Osteocyte (in vitro differentiated cells): ENCODE measurements at places on chromosomes 3 and 15. TPM values are rescaled to one million over a fixed set of nuclear protein-coding genes. Genes with fewer than 3 reads are reported as not detected.
A peak's percentile ranks its signal among the peaks of the same experiment; 100 is the strongest.

GRCh38 chr3:42605546-42606173 is 5.2 kb downstream of the NKTR start:
- H3K4me1 ChIP-seq: peaks cover 43% of the 10 kb centered on the region
- H3K27me3 ChIP-seq: no peaks in the 10 kb centered on the region
- peaks cover 24% of the 10 kb centered on the region for H3K36me3 ChIP-seq
- H3K27ac ChIP-seq: no peak overlapping the region

DNA sequence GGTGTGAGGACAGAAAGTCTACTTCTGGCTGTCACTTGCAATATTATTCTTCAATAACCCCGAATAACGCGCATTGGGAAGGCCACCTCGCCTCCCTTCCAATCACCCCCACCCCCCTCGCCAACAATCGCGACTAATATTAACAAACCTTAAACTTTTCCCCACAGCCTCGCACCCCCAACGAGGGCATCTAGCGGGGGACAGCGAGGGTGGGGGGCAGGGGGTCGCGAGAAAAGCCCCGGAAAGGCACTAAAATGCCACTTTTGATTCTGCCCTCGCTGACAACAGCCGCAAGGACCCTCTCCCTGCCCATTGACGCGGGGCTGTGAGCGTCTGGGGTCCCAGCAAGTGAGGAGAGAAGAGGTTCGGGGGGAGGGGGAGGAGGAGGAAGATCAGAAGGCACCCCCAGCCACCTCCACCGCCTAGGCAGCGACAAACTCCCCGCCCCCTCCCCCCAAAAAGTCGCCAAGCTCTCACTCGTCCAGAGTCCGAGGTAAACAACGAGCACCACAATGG is 868 bp downstream of the SATB1 start:
- peaks cover 40% of the 10 kb centered on the region for H3K27me3 ChIP-seq
- H3K4me3 ChIP-seq: peak overlapping the region; percentile 86
- DNase-seq: no peak

GRCh38 chr3:115038817-115039216 is 108.3 kb downstream of the ZBTB20 start:
- no peak overlapping the region for H3K27ac ChIP-seq
- H3K4me3 ChIP-seq: no peak overlapping the region
- no peaks in the 10 kb centered on the region for H3K27me3 ChIP-seq
- H3K4me1 ChIP-seq: peaks cover 16% of the 10 kb centered on the region
- H3K36me3 ChIP-seq: peaks cover 4% of the 10 kb centered on the region

DNA sequence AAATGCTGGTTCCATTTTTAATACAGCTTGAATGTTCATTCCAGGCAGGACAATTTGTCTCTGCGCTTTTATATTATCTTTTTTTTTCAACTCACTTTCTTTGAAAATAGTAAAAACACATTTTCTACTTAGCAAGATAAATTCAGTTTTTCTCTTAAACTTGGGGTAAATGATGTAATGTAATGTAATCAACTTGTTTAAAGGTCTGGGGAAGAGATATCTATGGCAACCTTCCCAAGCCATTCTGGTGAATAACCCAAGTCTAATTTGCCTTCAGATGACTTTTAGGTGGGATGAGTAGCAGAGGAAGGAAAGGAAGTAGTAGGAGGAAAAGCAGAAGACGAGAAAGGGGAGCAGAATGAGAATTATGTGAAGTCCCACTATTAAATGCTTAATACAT is 335.1 kb downstream of the SV2B start:
- no peak overlapping the region for H3K27ac ChIP-seq
- DNase-seq: no peak
- no peaks in the 10 kb centered on the region for H3K27me3 ChIP-seq
- no peak overlapping the region for H3K4me3 ChIP-seq

GRCh38 chr15:45714590-45715488 is 80.0 kb downstream of the SQOR start:
- H3K4me3 ChIP-seq: no peak overlapping the region
- no peak for DNase-seq
- H3K36me3 ChIP-seq: no peaks in the 10 kb centered on the region
- peaks cover 4% of the 10 kb centered on the region for H3K4me1 ChIP-seq

DNA sequence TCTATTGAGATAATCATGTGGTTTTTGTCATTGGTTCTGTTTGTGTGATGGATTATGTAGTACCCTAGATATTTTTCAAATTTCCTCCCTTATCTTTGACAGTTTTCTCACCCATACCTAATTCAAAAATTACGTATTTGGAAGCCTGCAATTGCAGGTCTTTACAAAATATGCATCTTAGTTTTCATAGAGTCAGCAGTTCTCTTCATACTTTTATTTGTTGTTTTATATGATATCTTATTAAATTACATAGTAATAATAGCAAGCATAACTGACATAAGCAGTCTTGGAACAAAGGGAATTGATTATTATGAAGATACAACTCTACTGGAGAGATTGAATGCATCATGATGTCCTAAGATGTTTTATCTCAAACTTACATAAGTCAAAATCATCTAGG is 215.3 kb upstream of the CHRM5 start:
- peaks cover 41% of the 10 kb centered on the region for H3K27me3 ChIP-seq
- H3K4me3 ChIP-seq: no peak overlapping the region
- H3K36me3 ChIP-seq: no peaks in the 10 kb centered on the region
- no peak overlapping the region for H3K27ac ChIP-seq
- no peaks in the 10 kb centered on the region for H3K4me1 ChIP-seq
- DNase-seq: no peak

GRCh38 chr3:10322352-10322710 is 1.4 kb upstream of the SEC13 start:
- H3K4me3 ChIP-seq: no peak overlapping the region
- DNase-seq: no peak
- no peak overlapping the region for H3K27ac ChIP-seq
- H3K4me1 ChIP-seq: peaks cover 18% of the 10 kb centered on the region

DNA sequence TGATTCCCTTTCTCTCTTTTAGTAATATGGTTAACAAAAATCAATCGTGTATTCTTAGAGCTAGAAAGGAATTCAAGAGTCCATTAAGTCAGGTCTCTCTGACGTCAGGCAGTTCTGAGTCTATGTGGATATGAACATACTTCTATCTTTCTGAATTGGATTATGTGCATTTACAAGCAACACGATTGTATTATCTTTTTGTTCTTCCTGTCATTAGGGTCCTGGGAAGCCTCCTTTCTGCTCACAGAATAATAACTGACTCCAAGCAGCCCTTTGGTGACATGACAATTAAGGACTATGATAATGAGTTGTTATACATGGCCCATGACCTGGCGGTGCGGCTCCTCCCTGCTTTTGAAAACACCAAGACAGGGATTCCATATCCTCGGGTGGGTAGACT is 14.0 kb downstream of the EDEM1 start:
- peaks cover 26% of the 10 kb centered on the region for H3K4me1 ChIP-seq
- no peak overlapping the region for H3K4me3 ChIP-seq
- DNase-seq: no peak
- no peaks in the 10 kb centered on the region for H3K27me3 ChIP-seq
- H3K36me3 ChIP-seq: peaks cover 58% of the 10 kb centered on the region

DNA sequence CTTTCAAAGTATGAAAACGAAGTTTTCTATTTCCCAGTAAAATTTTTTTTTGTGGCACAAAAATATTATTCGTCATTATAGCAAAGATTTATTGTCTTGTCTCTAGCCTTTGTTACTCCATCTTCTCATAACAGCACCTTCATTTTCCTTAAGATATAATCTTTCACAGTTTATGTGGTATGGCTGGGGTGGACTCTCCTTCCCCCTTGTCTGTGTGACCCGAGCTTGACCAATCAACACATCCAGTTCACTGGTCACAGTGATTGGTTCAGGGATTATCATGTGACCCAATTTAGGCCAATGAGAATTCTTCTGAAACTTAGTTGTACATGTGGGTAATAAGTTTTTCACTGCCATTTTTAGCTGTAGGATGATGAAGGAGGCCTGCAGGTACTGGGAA is 71.2 kb upstream of the DCBLD2 start:
- DNase-seq: no peak
- H3K4me3 ChIP-seq: no peak overlapping the region
- H3K4me1 ChIP-seq: peaks cover 48% of the 10 kb centered on the region
- H3K27me3 ChIP-seq: no peaks in the 10 kb centered on the region
- H3K36me3 ChIP-seq: peaks cover 3% of the 10 kb centered on the region

DNA sequence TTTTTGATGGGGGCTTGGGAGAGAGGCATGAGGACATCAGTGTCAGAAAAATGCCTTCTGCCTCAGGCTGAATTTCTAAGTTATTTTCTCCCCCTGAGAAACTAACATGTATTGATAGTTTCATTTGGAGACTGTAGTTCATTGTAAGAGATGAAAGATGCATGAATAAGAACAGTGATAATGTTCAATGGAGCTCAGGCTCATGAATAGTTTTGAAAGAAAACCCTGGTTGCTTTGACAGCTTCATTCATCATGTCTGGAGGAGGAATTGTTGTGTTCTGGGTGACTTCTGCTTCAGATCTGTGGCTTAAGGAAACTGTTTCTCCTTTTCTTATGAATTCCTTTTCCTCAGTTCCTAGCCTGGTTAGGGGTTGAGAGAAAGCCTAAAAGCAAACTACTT is 204.0 kb upstream of the LRRC3B start:
- no peaks in the 10 kb centered on the region for H3K36me3 ChIP-seq
- peaks cover 4% of the 10 kb centered on the region for H3K27me3 ChIP-seq
- no peak overlapping the region for H3K4me3 ChIP-seq
- H3K27ac ChIP-seq: no peak overlapping the region
- no peaks in the 10 kb centered on the region for H3K4me1 ChIP-seq

DNA sequence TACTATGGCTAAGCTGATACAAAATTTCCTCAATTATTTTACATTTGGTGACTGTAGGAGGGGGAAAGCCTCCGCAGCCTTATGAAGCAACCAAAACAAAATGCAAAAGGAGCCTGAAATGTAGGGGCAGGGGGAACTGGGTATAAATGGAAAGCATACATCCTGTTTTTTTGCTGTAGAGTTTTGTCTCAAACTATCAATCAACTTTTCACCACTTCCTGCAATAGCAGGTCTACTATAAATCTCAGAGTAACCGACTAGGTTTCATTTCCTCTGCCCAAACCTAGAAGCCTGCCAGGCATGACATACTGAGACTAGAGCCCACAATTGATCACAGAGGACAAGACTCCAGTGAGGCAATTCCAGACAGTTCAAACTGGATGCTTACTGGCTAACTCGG is 91.3 kb downstream of the SHQ1 start:
- no peak overlapping the region for H3K27ac ChIP-seq
- no peak for DNase-seq
- H3K27me3 ChIP-seq: no peaks in the 10 kb centered on the region
- H3K36me3 ChIP-seq: peaks cover 7% of the 10 kb centered on the region
- no peak overlapping the region for H3K4me3 ChIP-seq

DNA sequence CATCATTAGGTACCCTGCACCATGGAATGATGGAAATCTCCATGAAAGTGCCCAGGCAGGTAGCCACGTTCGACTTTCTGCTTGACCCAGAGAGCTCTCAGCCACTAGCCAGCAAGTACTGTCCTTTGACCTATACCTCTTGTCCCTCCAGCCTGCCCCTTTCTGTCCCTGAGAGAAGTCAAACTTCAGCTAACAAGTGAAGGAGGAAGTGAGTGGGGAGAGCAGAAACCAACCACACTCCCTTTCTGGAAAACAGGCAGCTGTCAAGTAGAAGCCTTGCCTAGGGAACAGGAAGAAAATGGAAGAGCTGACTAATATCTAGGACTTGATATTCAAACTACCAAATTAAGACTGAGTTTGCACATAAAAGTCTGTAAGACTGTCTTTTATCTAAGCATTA is 30.3 kb upstream of the FSTL1 start:
- no peaks in the 10 kb centered on the region for H3K4me1 ChIP-seq
- H3K4me3 ChIP-seq: no peak overlapping the region
- no peaks in the 10 kb centered on the region for H3K36me3 ChIP-seq
- H3K27me3 ChIP-seq: no peaks in the 10 kb centered on the region

DNA sequence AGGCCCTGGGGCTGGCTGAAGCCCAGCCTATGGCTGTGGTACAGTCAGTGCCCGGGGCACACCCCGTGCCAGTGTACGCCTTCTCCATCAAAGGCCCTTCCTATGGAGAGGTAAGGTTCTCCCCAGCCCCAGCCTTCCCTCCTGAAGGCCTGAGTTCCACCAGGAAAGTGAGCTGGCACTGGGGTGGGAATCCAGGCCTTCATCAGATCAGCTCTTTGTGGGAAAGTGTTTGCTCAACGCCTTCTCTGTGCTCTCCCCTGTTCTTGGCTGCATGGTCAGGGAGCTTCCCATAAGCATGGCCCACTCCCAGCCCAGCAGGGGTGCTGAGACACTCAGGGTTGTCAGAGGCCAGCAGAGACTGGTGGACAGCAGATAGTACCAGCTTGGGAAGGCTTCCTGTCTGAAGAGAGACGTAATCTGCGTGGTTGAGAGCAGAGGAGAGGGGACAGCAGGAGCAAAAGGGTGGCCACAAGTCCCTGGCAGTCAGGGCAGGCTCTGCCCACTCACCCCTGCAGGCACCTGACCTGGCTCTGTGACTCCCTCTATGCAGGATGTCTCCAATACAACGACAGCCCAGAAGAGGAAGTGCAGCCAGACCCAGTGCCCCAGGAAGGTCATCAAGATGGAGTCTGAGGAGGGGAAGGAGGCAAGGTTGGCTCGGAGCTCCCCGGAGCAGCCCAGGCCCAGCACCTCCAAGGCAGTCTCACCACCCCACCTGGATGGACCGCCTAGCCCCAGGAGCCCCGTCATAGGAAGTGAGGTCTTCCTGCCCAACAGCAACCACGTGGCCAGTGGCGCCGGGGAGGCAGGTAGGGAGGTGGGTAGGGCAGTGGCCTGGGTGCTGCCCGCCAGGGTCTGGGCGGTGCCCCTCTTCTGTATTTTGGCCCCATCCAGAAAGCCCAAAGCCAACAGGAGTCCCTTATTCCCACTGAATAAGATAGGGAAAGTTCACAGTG is 38.4 kb downstream of the PML start:
- H3K27ac ChIP-seq: no peak overlapping the region
- no peak for DNase-seq
- no peak overlapping the region for H3K4me3 ChIP-seq
- H3K4me1 ChIP-seq: peaks cover 15% of the 10 kb centered on the region
- H3K27me3 ChIP-seq: no peaks in the 10 kb centered on the region

The TMEM212 gene
- not detected in 2 replicates for total RNA-seq

The MAGEL2 gene
- 1.4 and 1.5 TPM in 2 replicates for total RNA-seq

The TMEM89 gene
- total RNA-seq: not detected in 2 replicates

The MYL3 gene
- total RNA-seq: 1.6 and 3.0 TPM in 2 replicates

The GP9 gene
- total RNA-seq: not detected in 2 replicates

The GOLGA8O gene
- 2.4 and 2.5 TPM in 2 replicates for total RNA-seq

The HTR3E gene
- total RNA-seq: not detected in 2 replicates

The LRRC57 gene
- total RNA-seq: 38.9 and 40.3 TPM in 2 replicates

The PLSCR5 gene
- total RNA-seq: not detected in 2 replicates
